ENCODE measurements at places on chromosomes 2 and 18. TPM values are rescaled to one million over a fixed set of nuclear protein-coding genes. Genes with fewer than 3 reads are reported as not detected.

DNA sequence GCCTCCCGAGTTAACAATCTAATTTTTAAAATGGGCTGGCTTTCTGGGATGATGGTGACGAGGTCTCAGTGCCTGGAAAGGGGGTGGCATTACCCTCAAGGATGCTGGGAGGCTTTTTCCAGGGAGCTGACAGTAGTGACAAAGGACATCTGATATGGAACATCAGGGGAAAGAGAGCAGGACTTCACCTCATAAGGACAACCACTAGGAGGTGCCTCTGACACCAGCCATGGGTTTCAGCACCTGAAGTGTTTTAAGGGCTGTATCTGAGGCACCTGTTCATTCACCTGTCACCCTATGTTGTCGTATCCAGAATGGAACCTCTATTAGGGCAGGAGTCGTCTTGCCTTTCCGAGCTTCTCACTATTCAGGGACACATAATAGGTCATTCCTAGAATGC lies 10.8 kb downstream of the IL36B start:
- no peaks in the 10 kb centered on the region for H3K27me3 ChIP-seq
- H3K4me3 ChIP-seq: no peak overlapping the region
- H3K36me3 ChIP-seq: no peaks in the 10 kb centered on the region
- H3K27ac ChIP-seq: no peak overlapping the region
- no peaks in the 10 kb centered on the region for H3K4me1 ChIP-seq
- peak; percentile 80 for DNase-seq

- no peaks in the 10 kb centered on the region for H3K36me3 ChIP-seq
- H3K27me3 ChIP-seq: no peaks in the 10 kb centered on the region
- no peak overlapping the region for H3K4me3 ChIP-seq
These were observed 11.1 kb downstream of the CHRNA1 start for GRCh38 chr2:174753038-174753633.

The FBXO41 gene
- 5.2 TPM for total RNA-seq

DNA sequence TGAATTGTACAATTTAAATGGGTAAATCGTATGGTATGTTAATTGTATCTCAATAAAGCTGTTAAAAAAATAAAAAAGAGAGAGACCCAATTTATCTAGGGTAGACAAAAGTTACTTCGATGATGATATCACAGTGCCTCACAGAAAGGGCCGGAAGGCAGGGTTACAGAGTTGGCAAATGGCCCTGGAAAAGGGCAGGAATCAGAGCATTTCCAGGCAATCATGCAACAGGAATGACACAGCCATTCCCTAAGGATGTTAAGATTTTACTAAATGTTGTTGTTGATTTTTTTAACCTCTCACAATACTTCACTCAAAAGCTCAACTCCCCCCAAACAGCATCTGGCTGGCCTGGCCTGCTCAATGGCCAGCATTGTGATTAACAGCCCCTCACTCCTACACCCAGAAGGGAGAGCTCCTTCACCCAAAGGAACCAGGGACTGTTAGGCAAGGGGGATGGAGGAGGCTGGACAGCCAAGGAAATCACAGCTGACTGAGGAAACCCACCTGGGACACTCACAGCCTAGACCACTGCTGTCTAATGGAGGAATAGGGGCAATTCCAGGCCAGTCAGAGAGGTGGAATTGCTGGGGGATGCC lies 7.7 kb upstream of the SP100 start:
- no peak overlapping the region for H3K4me3 ChIP-seq
- no peaks in the 10 kb centered on the region for H3K27me3 ChIP-seq
- peaks cover 39% of the 10 kb centered on the region for H3K4me1 ChIP-seq
- peak overlapping the region; percentile 57 for H3K27ac ChIP-seq
- peaks cover 9% of the 10 kb centered on the region for H3K36me3 ChIP-seq

GRCh38 chr2:26883956-26884355 lies 36.0 kb downstream of the DPYSL5 start:
- H3K27ac ChIP-seq: no peak overlapping the region
- H3K27me3 ChIP-seq: no peaks in the 10 kb centered on the region
- H3K36me3 ChIP-seq: no peaks in the 10 kb centered on the region
- H3K4me1 ChIP-seq: no peaks in the 10 kb centered on the region
- H3K4me3 ChIP-seq: no peak overlapping the region

GRCh38 chr2:60318544-60318943 lies 234.9 kb downstream of the BCL11A start:
- no peak overlapping the region for H3K4me3 ChIP-seq
- DNase-seq: no peak
- H3K4me1 ChIP-seq: peaks cover 22% of the 10 kb centered on the region
- H3K27me3 ChIP-seq: no peaks in the 10 kb centered on the region

- H3K27me3 ChIP-seq: no peaks in the 10 kb centered on the region
- no peak overlapping the region for H3K27ac ChIP-seq
- peak; percentile 78 for DNase-seq
- no peaks in the 10 kb centered on the region for H3K36me3 ChIP-seq
These were observed 47.8 kb upstream of the TEX51 start for GRCh38 chr2:126850940-126851339.

DNA sequence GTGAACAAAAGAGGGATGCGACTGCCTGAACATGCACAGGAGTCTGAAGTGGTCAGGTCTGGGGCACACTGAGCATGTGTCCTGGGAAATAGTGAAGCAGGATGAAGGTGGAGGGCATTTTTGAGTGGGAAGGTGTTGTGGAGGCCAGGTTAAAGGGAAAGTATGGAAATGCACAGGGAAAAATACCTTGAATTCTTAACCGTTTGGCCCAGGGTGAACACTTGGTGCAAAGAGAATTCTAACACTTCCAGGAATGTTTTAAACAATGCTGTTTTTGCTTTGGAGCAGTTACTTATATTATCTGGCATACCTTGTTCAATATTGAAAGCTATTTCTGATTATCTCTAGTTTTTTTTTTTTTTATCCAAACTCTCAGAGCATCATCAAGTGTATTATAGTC lies 623.5 kb downstream of the DCC start:
- DNase-seq: no peak
- no peaks in the 10 kb centered on the region for H3K27me3 ChIP-seq
- H3K27ac ChIP-seq: no peak overlapping the region
- no peaks in the 10 kb centered on the region for H3K36me3 ChIP-seq
- no peak overlapping the region for H3K4me3 ChIP-seq

The HOXD13 gene
- not detected for total RNA-seq

The COL4A4 gene
- total RNA-seq: 5.3 TPM

DNA sequence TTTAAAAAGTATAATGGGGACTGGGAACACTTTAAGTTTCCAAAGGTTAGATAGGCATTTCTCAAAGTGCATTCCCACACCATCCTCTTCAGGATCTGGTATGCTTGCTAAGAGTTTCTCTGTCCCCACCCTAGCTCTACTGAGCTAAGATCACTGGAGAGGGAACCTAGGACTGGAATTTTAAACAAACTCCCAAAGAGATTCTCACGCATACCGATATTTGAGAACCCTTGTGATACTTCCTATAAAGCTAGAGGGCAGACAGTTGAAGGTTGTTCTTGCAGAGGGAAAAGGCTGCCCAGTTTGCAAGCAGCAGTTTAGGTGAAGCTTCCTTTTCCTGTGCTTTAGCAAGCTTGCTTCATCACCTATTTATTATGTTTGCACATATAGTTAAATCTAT lies 3.6 kb downstream of the CNRIP1 start:
- H3K36me3 ChIP-seq: peaks cover 6% of the 10 kb centered on the region
- H3K4me1 ChIP-seq: peaks cover 24% of the 10 kb centered on the region
- no peak for DNase-seq
- no peak overlapping the region for H3K27ac ChIP-seq

DNA sequence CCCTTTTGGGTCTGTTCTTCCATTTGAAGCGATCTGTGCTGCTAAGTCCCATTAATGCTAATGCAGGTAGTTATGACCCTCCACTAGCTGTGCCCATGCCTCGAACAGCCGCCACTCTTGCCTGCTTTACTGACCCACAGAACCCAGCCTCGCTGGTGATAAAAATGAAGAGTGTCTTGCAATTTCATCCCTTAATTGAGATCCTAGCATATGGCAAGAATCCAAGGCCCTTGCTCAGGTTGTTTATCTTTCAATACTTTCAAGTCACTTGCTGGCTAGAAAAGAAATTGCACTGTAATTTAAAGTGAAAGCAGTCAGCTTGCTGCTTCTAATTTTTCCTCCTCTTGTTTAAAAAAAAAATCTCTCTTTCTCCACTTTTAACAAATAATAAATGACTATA lies 73.6 kb downstream of the ZNF521 start:
- H3K4me1 ChIP-seq: peaks cover 23% of the 10 kb centered on the region
- no peak overlapping the region for H3K27ac ChIP-seq
- H3K4me3 ChIP-seq: no peak overlapping the region
- H3K36me3 ChIP-seq: no peaks in the 10 kb centered on the region

DNA sequence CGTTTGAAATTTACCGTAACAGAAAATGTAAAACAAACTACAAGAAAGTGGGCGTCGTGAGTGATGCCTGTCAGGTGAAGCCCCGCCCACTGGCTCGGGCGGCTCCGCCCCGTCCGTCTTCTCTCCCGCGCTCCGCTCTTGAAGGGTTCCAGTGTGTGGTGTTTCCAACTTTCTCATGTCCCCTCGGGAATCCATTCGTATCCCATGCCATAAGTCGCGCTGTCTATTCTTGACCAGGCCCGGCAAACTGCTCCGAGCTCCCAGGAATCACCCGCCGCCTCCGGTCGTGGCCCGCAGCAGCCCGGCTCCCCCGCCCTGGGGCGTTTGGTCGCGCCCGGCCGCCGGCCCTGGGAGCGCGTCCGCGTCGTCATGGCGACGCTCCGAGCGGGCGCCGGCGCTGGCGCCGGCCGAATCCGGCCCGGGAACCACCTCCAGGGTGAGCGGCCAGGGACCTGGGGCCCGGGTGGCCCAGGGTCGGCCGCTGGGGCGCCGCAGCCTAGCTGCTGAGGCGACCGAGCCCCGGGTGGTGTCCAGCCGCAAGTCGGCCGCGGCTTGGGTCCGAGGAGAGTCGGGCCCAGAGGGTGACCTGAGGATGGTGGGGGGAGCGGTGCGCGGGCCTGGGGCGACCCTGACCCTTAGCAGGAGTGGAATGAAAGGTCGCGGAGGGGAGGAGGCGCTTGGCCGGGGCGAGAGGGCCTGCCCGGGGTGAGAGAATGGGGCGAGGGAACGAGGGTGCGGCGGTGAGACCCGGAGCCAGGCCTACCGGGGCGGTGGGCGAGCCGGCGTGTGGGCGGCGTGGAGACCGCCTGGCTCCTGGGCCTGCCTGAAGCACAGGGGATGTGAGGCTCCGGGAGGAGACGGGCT lies at the start of gene CFAP221:
TSS of gene CFAP221 (plus strand) at position 375 of the 864 bp plus-strand sequence. CDS start 1,683 bp downstream, outside the sequence.
- H3K4me1 ChIP-seq: peaks cover 24% of the 10 kb centered on the region
- H3K4me3 ChIP-seq: peak within 1 kb of the TSS; percentile 55
- peak; percentile 89 for DNase-seq
- H3K27ac ChIP-seq: no peak within 1 kb of the TSS
- H3K27me3 ChIP-seq: no peaks in the 10 kb centered on the region

- peak overlapping the region; percentile 82 for H3K27ac ChIP-seq
- H3K4me1 ChIP-seq: peaks cover 57% of the 10 kb centered on the region
- no peaks in the 10 kb centered on the region for H3K27me3 ChIP-seq
These were observed 196.4 kb downstream of the TNS1 start for GRCh38 chr2:217806482-217806765.

The C1QL2 gene
- not detected for total RNA-seq

GRCh38 chr18:6648581-6648980 lies 80.9 kb upstream of the ARHGAP28 start:
- H3K27ac ChIP-seq: no peak overlapping the region
- H3K4me1 ChIP-seq: peaks cover 16% of the 10 kb centered on the region
- H3K36me3 ChIP-seq: no peaks in the 10 kb centered on the region
- H3K27me3 ChIP-seq: no peaks in the 10 kb centered on the region

The SH2D6 gene
- not detected for total RNA-seq

The MAPK4 gene
- 8.9 TPM for total RNA-seq
